ENCODE measurements at places on chromosomes 6 and 20. TPM values are rescaled to one million over a fixed set of nuclear protein-coding genes. Genes with fewer than 3 reads are reported as not detected.

BEND3 gene
- 2.1 TPM for polyA plus RNA-seq

CLPSL1 gene
- polyA plus RNA-seq, result not detected

DNA sequence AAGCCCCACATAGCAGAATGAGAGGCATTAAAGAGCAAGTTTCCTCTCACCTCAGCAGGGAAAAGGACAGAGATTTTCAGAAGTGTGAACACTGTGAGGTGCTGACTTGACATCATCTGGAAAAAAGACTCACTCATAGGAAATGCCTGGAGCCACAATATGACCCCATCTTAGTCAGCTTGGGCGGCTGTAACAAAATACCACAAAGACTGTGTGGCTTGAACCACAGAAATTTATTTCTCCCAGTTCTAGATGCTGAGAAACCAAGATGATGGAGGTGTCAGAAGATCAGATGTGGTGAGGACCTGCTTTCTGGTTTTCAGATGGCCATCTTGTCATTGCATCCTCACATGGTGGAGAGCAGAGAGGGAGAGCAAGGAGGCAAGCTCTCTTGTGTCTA lies 253.1 kb downstream of the ADGB start:
- no peak overlapping the region for H3K4me3 ChIP-seq
- no peaks in the 10 kb centered on the region for H3K36me3 ChIP-seq
- H3K27ac ChIP-seq, result no peak overlapping the region
- H3K27me3 ChIP-seq, result no peaks in the 10 kb centered on the region
- DNase-seq, result peak; percentile 79
- no peaks in the 10 kb centered on the region for H3K4me1 ChIP-seq

DNA sequence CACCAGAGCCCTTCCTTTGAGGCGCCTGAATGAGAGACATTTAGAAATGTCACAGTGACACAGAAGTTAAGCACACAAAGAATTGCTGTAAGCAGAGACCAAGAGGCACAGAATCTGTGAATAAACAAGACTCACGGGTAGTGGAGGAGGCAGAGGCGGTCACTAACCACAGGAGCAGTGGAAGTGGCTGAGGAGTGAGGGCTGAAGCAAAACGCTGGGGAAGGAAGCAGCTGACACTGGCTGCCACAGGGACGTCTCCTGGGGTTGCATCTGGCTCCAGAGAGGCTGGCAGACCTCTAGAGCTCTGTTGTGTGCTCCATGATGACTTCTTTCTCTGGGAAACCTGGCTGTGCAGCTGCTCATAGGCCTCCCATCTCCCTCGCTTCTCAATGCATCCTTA lies 65.0 kb upstream of the SLC2A12 start:
- no peak overlapping the region for H3K27ac ChIP-seq
- H3K36me3 ChIP-seq, result no peaks in the 10 kb centered on the region
- no peak overlapping the region for H3K4me3 ChIP-seq
- DNase-seq, result no peak
- H3K27me3 ChIP-seq, result no peaks in the 10 kb centered on the region

- no peak for DNase-seq
- H3K36me3 ChIP-seq, result no peaks in the 10 kb centered on the region
- no peak overlapping the region for H3K27ac ChIP-seq
- H3K4me1 ChIP-seq, result no peaks in the 10 kb centered on the region
- H3K4me3 ChIP-seq, result no peak overlapping the region
These were observed 34.0 kb downstream of the LY86 start for GRCh38 chr6:6622501-6622900.

DNA sequence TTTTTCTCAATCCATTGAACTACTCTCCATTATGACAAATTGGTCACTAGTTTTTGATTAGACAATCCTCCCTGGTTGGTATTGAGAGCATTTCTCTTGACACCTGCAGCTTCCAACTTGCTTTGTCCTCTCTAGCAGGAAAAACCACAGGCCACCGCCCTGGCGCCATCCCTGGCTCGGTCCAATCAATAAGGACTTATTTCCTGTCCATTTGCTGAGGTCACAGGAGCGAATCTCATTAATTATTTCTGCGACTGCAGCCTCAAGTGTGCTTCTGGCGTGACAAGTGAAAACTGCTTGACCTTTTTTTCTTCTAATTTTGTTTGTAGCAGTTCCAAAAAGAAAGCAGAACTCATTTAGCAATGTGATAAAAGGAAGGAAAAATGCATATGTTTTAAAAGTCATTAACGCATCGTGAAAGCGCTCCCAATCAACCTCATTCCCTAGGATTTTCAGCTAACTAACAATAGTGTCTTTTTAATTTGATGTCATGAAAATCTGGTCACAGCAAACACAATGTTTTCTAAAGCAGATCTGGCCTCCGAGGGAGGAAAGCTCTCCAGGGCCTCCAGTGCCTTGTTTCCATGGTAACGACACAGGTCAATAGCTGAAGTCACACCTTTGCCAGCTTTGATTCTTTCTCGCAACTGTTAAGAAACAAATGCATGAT lies 39.0 kb upstream of the BEND3 start:
- no peak for DNase-seq
- no peaks in the 10 kb centered on the region for H3K4me1 ChIP-seq
- H3K36me3 ChIP-seq, result no peaks in the 10 kb centered on the region
- no peak overlapping the region for H3K4me3 ChIP-seq

DNA sequence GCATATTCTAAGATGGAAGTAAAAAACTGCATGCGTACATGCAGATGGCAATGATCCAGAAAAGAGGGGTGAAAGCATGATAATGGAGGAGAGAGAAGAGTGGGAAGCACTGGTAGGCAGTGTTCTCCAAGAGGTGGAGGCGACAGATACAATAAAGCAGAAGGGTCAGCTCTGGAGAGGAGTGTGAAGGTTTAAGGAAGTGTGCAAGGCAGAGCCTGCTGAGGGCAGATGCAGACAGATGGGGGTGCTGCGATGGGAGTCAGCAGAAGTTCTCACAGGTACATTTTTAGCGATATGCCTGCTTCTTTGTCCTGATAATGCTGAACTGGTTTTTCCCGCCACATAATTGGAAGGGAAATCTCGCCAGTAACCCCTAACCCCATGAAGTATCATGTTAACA lies 81.1 kb upstream of the C6orf118 start:
- H3K36me3 ChIP-seq, result no peaks in the 10 kb centered on the region
- no peak for DNase-seq
- H3K4me1 ChIP-seq, result no peaks in the 10 kb centered on the region
- H3K27me3 ChIP-seq, result no peaks in the 10 kb centered on the region

DNA sequence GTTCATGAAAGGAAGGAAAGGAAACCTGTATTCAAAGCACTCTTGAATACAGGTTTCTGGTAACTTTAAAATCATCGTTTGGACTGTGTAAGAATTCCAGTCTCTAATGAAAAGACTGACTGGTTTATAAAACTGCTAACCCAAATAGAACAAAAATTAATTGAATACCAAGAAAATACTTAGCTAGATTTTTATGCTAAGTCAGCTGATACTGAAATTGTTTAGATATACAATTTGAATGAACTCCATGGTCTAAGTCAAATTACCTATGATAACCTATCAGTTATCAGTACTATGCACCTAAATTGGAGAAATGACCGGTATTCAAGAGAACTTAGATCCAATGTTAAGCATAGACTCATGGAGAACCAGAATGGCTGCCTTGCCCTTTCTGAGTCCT lies 338.3 kb downstream of the RNF144B start:
- no peaks in the 10 kb centered on the region for H3K27me3 ChIP-seq
- DNase-seq, result no peak
- H3K36me3 ChIP-seq, result no peaks in the 10 kb centered on the region

GRCh38 chr20:40963505-40963845 lies 65.1 kb upstream of the TOP1 start:
- no peak overlapping the region for H3K4me3 ChIP-seq
- no peaks in the 10 kb centered on the region for H3K36me3 ChIP-seq
- DNase-seq, result no peak
- no peaks in the 10 kb centered on the region for H3K27me3 ChIP-seq

Measured in fibroblast of lung (primary cell).